ENCODE measurements at places on chromosomes 2 and 18. TPM values are rescaled to one million over a fixed set of nuclear protein-coding genes. Genes with fewer than 3 reads are reported as not detected.
A peak's percentile ranks its signal among the peaks of the same experiment; 100 is the strongest.

The PLEKHH2 gene
- 18.0 TPM for total RNA-seq

The NEDD4L gene
- total RNA-seq, result 34.0 TPM

The GPN1 gene
- 24.7 TPM for total RNA-seq

The TUBA4B gene
- total RNA-seq, result not detected

The TSPYL6 gene
- not detected for total RNA-seq

DNA sequence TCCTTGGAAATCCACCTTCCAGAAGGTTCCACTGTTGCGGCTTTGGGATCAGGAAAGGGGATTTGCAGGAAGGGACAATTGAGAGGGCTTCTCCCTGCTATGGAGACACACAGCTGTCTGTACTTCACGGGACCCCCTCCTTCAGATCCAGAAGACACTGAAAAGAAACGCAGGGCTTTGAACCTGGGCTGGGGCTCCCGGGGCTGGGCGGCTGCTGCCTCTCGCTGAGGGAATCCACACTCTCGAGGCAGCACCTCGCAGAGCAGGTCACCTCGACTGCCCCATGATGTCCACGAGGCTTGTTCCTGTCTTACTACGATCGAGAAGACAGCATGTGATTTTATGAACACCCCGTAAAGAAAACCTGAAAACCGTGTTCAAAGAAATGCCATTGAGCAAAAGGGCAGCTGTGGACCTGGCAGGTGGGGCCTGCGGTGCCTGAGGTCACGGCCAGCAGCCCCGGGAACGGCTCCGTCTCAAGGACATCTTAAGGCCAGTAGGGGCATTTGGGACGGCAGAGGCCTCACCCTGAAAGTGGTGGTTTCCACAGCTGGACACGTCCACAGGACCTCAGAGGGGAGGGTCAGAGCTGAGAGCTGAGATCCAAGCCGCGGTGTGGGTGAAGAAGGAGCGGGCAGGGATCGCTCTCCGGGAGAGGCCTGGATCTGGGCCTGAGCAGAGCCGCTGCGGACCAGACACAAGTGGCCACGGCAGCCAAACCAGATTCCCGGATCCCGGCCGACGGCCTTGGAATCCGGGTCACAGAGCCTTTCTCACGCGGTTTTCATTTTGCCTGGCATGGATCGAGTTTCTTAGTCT, 165.7 kb downstream of the RTP5 start:
- DNase-seq, result peak; percentile 60
- no peaks in the 10 kb centered on the region for H3K4me1 ChIP-seq
- H3K36me3 ChIP-seq, result no peaks in the 10 kb centered on the region
- peaks cover 2% of the 10 kb centered on the region for H3K27me3 ChIP-seq
- peak overlapping the region; percentile 30 for H3K27ac ChIP-seq
- H3K4me3 ChIP-seq, result no peak overlapping the region

- H3K27me3 ChIP-seq, result no peaks in the 10 kb centered on the region
- H3K4me1 ChIP-seq, result no peaks in the 10 kb centered on the region
- DNase-seq, result no peak
- no peaks in the 10 kb centered on the region for H3K36me3 ChIP-seq
- H3K27ac ChIP-seq, result no peak overlapping the region
Measured at GRCh38 chr2:11941201-11942177, 195.1 kb downstream of the LPIN1 start.

DNA sequence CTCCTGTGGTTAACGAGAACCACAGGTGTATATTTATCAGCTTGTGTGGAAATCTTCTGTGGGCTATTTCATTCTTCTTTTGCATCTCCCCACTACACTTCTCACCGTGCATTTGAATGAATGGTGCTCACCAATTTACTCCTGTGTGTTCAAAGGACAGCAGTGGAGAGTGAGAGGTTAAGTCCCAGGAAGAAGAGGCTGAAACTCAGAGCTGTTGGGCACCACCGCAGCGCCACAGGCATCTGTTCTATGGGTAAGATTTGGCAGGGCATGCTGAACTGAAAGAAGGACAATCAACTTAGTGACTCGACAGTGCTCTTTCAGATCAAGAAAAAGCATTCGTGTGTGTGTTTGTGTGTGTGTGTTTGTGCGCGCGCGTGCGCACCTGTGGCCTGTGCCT, 297.9 kb upstream of the SIX2 start:
- no peak overlapping the region for H3K27ac ChIP-seq
- H3K4me1 ChIP-seq, result no peaks in the 10 kb centered on the region
- H3K27me3 ChIP-seq, result no peaks in the 10 kb centered on the region
- DNase-seq, result no peak
- no peaks in the 10 kb centered on the region for H3K36me3 ChIP-seq

GRCh38 chr2:200585730-200586643, at the start of gene AOX1:
AOX1 (plus strand) TSS chr2:200586014; CDS start chr2:200586109, 95 bp downstream.
- DNase-seq, result peak; percentile 87
- no peaks in the 10 kb centered on the region for H3K27me3 ChIP-seq
- H3K36me3 ChIP-seq, result no peaks in the 10 kb centered on the region
- peak within 1 kb of the TSS; percentile 83 for H3K27ac ChIP-seq

DNA sequence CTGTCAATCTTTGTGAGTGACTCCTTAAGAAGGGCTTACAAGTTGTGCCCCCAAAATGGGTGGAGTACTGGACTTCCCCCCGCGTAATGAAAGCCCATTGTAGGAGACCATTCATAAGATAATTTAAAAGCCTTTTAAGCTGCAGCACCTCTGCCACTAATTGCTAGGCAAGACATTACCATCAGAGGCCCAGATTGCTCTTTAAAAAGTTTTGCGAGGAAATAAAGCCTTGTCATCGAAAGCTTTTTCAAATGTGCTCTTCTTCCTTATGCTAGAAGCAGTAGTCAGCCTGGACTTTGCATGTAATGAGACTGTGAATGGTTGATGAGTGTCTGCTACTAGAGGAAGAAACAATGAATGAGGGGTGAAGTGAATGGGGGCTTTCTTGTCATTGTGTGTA, 345.3 kb upstream of the CDH2 start:
- H3K36me3 ChIP-seq, result no peaks in the 10 kb centered on the region
- no peak overlapping the region for H3K4me3 ChIP-seq
- H3K27me3 ChIP-seq, result no peaks in the 10 kb centered on the region
- DNase-seq, result no peak
- no peak overlapping the region for H3K27ac ChIP-seq

DNA sequence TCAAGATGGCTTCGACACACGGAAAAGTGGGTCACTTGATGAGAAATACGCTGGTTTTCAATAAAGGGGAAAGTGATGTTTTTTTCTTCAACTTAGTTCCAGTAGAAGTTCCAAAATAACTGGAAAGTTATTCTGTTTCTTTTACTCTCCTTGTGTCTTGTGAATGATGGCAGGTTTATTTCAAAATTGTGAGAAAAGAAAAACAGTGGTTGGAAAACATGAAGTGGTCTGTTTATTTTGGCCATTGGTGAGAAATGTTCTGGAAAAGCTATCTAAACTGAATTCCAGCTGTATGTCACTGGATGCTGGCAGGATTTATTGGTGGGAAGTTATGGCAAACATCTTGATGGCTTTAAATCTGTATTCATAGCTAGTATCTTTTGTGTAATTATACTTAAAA, 484.1 kb downstream of the DCC start:
- DNase-seq, result no peak
- H3K27ac ChIP-seq, result no peak overlapping the region
- H3K36me3 ChIP-seq, result no peaks in the 10 kb centered on the region
- H3K4me1 ChIP-seq, result no peaks in the 10 kb centered on the region
- H3K4me3 ChIP-seq, result no peak overlapping the region

DNA sequence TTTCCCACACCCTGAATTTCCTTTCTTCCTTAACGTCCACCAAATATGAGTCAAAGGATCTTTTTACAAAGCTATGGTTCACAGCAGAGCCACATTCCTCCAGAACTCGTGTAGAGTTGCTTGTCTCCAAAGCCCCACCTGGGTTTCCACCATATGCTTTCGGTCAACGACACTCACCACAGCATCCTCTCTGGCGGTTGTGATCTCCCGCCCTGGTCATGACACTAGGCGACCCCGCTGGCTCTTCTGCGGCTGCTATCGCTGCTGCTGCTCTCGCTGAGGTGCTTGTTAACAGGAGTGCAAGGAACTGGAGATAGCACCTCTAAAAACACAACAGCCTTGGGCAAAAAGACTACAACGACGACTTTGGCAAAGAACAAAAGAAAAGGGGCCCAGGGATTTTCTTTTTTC, 340 bp downstream of the SLC40A1 start:
- peaks cover 13% of the 10 kb centered on the region for H3K4me1 ChIP-seq
- H3K4me3 ChIP-seq, result peak overlapping the region; percentile 81
- DNase-seq, result peak; percentile 35
- H3K27me3 ChIP-seq, result no peaks in the 10 kb centered on the region

Measured in adrenal gland (tissue), 19 donors.